ENCODE measurements at places on chromosomes 6 and 20.
A peak's percentile ranks its signal among the peaks of the same experiment; 100 is the strongest.

DNA sequence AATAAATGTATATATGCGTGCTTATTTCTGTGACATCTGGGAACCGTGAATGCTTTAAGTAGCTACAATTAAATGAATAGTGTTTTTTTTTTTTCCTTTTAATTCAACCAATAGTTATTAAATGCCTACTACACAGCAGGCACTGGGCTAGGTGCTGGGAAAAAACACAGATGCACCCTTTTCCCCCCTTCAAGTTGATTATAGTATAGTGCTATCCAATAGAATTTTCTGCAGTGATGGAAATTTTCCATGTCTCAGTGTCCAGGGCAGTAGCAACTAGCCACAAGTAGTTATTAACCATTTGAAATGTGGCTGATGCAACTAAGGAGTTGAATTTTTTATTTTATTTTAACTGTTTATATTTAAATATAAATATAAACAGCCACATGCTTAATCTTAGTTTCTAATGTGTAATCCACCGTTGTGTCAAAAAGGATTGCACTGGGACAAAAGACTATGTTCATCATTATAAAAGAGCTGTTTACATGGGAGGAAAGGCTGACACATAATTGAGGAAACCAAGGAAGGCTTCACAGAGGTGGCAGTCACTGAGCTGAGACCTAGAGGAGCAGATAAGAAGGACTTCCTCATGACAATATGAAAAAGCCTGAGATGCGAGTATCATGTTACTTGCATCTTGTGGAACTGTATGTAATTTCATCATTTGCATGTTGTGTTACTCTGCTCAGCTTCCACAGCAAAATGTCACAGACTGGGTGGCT lies 261.2 kb upstream of the PLCB4 start:
- DNase-seq = no peak

GRCh38 chr20:52434041-52434425 lies 242.5 kb upstream of the ZFP64 start:
- DNase-seq = no peak

GRCh38 chr20:49751397-49751736 lies 37.7 kb upstream of the B4GALT5 start:
- no peak for DNase-seq

DNA sequence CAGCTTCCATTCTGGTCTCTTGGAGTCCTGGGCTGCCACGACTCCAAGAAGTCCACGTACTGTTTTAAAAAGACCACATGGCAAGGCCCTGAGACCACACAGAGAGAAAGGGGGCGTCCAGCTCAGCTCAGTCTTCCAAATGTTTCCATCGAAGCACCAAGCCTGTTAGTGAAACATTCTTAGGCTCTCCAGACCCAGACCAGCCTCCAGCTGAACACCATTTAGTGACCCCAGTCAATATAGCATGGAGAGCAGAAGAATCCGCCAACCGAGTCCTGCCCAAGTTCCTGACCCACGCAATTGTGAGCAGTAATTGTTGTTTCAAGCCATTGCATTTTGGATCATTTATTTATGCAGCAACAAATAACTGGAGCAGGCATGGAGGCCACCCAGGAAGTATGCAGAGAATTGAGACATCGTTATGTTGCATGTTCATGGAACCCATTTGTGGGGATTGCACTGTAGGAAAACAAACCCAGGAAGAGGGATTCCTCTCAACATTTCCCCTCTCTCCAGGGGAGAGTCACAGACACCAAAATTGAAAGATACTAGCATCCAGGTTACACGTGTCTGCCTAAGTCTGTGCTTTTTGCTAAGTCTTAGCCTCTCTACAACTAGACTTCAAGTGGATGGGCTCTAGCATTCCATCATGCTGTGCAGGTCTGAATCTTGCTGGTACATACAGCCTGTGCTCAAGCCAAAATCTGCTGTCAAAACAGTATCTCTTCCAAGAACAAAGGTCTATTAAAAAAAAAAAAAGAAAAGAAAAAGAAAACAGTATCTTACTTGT lies 42.7 kb downstream of the SNRNP48 start:
- DNase-seq = no peak

GRCh38 chr6:35745509-35745908 lies 8.7 kb downstream of the ARMC12 start:
- no peak for DNase-seq

- peak; percentile 46 for DNase-seq
Measured at GRCh38 chr20:33602826-33603590, 59.1 kb upstream of the C20orf144 start.

DNA sequence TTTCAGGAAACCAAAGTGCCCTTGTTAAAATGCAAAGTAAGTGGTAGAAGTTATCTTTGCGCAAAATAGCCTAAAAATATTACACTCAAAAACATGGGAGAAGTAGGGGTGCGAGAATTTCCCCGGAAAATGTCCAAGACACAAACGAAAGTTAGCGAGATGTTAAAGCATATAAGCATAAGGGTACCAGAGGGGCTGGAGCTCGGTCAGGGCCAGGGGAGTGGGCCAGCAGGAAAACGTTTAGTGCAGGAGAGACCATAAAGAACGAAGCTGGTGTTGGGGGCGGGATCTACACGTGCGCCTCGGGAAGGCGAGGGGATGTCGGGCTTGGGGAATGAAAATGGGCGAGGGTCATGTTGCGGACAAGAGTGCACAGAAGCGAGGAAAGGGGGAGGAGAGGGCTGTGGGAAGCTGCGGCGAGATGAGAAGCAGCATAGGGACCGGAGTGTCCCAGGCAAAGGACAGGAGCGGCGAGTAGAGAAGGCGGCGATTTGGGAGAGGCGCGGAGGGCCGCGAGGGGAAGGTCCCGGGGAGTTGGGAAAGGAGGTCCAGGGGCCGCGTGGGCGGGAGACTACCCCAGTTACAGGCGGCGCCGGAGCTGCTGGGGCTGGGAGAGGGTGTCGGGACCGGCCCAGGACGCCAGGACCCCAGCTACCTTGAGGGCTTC lies 600 bp downstream of the XPO5 start:
- DNase-seq = peak; percentile 33

GRCh38 chr20:15528391-15529111 lies 1044.7 kb downstream of the KIF16B start:
- DNase-seq = no peak

DNA sequence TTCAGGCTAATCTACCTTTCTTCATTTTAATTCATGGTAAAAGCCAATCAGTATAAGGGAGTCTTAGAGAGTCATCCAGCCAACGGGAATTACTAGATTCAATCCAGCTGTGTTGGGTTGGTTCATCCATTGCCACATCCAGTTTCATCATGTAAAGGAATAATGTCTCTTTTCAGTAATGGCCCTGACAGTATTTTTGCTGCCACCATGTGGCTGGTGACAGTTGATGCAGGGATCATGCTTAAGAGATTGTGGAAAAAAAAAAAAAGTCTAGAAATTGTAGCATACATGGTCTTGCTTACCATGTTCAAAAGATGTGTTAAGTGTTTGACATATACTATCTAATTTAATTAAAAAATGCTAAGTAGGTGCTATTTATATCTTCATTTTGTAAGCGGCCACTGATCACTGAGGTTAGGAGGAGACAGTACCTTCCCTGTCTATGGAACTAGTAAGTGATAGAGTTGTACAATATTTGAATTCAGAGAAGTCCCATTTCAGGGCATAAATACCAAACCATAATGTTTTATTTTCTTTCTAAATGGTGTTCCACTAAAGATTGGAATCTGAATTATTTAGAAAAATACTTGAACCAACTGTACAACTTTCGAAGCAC lies 135.9 kb downstream of the KHDRBS2 start:
- peak; percentile 25 for DNase-seq

GRCh38 chr6:138468320-138469015 lies 30.8 kb downstream of the NHSL1 start:
- no peak for DNase-seq

DNA sequence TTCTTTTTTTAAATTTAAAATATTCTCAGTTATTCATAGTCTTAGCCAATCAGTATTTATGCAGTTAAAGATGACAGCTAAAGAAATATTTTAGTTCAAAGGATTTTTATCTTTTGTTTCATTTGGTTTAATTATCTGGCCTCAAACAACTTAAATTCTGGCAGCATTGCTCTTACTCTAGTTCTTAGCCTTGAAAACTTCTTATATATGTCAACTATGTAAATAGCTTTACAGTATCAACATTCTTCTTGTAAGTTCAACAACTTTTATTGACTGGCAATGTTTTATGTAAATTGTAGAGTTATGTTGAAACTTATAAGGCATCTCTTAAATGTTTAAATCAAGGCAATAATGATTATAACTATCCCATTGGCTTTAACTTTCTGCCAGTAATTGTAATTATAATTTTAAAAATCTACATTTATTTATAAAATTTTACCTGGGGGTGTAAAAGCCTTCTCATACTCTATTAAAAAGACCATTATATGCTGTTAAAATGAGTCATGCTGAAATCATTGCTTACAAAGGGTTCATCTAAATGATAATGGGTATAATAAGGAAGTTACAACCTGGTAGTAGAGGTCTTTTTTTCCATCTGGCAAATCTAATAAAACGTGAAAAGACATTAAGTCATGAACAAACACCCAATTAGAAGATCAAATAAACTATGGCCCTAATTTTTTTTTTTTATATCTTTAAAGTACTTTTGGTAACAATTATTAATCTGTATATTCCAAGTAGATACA lies 45.8 kb upstream of the FAM184A start:
- DNase-seq = no peak

DNA sequence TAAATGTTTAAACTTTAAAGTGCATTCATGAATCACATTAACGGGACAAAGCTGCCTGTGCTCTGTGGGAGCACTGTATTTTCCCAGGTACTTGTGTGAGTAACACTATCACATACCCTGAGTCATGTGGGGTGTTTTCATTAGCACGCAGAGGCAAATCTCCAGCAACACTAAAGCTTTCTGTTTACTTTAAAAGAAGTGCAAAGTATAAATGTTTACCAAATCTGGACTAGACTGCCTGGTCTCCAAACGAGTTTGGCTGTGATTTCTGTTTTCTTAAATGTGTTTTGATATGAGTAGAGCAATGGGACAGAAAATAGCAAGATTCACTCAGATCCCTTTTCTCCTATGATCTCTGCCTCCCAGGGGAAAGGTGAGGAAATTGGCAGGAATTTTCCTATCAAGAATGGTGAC lies 28.8 kb upstream of the RIPPLY2 start:
- no peak for DNase-seq

DNA sequence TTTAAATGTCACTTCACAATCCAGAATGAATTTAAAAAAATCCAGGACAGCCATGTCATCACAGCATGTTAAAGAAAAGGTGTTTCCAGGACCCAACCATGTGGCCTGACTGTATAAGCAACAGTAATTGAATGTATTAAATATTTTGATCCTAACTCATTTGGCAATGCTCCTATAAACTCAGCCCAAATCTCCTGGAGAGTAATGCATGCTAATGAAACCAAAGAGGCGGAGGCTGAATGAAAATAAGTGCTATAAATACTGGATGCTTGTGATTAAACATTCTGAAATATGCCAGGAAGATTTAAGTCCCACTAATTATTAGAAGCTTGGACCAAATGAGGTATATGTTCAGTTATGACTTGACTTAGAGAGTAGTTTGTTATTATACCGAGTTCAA lies 486.8 kb downstream of the FRK start:
- DNase-seq = no peak

DNA sequence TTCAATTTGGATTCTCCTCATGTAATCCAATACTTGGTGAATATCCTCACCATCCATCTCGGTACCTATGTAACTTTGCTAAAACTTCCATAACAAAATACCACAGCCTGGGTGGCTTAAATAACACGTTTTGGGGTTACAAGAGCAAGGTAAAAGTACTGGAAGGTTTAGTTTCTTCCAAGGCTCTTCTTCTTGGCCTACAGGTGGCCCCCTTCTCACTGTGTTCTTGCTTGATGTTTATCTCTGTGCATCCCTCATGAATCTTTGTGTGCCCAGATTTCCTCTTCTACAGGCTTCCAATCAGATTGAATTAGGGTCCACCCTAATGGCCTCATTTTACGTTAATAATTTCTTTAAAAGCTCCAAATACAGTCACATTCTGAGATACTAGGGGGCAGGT lies 163.3 kb upstream of the HCRTR2 start:
- DNase-seq = no peak

GRCh38 chr6:75155631-75156030 lies 50.2 kb downstream of the COL12A1 start:
- DNase-seq = no peak

GRCh38 chr20:2385026-2385425 lies 4.3 kb downstream of the TGM6 start:
- DNase-seq = no peak

DNA sequence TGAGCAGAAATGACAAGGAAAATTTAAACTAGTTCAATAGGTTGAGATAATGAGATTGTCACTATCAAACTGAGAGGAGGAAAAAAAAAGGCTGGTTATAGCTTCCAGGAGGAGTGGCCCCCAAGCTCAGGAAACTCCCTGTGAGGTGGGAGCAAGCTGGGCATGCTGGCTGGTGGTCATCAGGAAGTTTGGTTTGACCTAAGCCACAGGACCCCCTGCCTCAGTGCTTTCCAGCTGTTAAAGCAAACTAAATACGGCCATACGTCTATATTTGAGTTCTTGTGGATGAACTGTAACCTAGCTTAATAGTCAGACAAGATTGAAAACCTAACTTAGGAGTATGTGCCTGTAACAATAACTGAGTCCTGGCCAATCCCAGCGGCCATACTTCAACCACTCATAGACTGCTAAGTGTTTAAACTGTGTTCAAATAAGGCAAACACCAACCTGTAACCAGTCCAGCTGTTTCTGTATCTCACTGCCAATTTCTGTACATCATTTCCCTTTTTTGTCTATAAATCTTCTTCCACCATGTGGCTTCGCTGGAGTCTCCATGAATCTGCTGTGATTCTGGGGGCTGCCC lies 24.6 kb upstream of the ZBTB24 start:
- no peak for DNase-seq

DNA sequence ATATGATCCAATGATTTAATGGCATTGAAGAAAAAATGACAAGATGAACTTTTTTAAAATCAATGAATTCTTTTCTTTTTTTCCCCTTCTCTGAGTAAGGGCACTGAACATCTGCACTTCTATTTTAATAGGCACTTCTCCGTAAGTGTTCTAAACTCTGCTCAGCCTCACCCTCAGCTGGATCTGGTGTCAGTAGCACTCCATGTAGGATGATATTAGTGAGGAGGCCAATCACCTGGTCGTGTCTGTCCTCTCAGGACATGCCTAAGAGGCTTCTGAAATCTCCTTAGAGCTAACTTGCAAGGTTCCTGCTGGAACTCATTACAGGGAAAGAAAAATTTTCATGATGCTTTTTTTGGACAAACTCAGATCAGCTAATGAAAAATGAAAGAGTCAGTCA lies 148.6 kb upstream of the MLIP start:
- DNase-seq = no peak

GRCh38 chr6:137816133-137816579 lies 50.9 kb upstream of the TNFAIP3 start:
- DNase-seq = peak; percentile 54

GRCh38 chr6:99613409-99613704 lies 6.7 kb downstream of the PRDM13 start:
- DNase-seq = peak; percentile 69

DNA sequence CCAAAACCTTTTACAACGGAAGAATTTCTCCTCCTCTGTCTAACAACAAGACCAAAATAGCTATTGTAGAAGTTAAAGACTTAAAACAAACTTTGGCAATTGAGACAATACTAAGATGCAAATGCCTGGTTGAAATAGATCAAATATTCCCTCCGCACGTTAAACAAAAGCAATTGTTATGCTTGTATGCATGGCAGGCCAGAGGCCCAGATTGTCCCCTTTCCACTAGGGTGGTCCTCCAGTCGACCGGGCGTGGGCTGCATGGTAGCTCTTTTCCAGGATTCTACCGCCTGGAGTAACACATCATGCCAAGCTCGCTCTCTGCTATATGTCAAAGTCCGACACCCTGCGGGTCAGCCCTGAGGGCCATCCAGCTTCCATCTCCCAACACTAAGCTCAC lies 234.7 kb downstream of the RNGTT start:
- DNase-seq = no peak
